ENCODE measurements at places on chromosomes 16 and 17.

DNA sequence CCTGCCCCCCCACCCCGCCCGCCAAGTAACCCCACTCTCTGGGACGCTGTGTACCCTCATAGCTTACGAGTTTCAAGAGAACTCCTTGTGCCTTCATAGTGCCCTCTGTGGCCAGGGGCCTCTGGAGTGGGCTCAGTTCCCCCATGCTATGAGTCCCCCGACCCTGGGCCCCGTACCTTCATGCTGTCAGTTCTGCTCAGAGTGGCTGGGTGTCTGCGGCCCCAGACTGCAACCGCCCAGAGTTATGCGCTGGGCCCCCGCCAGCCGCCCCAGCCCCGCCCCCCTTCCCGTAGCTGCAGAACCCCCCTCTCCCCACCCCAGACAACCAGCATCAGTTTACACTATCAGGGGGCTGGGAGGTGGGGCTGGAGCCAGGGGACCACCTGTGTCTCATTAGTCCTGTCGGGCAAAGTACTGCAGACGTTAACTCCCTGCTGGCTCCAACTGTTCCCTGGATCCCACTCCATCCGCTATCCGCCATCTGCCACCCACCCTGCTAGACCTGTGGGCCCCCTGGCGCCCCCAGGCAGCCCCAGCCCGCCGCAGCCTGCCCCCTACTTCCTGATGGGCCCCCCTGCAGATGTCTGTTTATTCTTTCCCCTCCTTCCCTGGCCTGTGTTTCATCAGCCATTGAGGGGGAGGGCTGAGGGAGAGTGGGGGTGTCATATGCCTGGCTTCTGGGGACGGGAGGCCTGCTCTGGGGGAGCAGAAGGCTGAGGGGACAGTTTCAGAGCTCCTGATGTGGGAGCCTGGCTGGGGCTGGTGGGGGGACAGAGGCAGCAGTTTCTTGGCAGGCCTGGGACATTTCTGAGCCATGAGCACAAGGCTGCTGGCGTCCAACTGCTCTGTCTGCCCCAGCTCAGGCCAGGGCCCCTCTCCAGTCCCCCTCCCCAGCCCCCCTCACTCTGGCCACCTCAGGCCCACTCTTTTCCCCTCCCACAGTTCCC lies at the start of gene MFAP4:
Gene MFAP4 (minus strand): TSS at position 217 of the 947 bp plus-strand sequence. CDS start 35 bp downstream, at position 182.
- DNase-seq, result no peak

DNA sequence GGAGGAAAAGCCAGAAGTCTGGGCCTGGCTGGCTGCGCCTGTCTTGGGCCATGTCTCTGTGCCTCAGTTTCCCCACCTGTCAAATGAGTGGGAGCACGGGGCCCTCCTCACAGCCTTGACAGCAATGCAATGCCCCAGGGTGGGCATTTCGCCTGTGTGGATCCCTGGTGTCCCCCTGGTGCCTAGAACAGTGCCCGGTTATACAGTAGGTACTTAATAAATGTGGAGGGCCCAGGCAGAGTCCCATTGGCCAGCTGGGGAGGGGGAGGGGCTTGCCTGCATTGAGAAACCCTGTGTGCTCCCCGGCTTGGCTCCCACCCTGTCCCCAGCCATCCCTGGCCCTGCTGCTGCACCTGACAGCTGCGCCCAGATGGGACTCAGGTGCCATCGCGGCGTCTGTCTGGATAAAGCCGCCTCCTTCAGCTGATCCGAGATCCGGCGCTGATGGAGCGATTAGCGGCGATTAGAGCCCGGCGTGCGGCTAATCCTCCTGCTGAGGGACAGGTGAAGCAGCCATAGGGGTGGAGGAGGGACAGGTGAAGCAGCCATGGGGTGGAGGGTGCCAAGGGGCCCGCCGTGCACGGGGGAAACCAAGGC lies 12.4 kb downstream of the ZFPM1 start:
- no peak for DNase-seq

- no peak for DNase-seq
These were observed 3.6 kb upstream of the UBE2I start for GRCh38 chr16:1305823-1306222.

GRCh38 chr17:50039058-50039457 lies 16.9 kb upstream of the ITGA3 start:
- DNase-seq, result no peak

DNA sequence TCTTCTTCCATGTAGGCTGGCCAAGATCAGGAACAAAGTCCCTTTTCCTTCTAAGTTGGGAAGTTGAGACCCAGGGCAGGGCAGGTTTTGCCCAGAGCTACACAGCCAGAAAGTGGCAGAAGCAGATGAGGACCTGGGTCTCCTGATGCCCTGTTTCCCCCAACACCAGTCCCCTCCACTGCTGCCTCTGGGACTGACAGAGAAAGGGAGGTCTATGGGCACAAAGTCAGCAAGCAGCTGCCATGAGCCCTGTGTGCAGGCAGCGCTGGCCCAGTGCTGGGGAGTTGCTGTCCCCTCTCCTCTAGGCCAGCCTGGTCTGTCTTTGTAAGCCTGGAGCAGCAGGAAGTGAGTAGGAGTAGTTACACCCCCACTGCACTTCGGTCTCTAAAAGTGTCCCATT lies 46.9 kb upstream of the NKD1 start:
- DNase-seq, result no peak

DNA sequence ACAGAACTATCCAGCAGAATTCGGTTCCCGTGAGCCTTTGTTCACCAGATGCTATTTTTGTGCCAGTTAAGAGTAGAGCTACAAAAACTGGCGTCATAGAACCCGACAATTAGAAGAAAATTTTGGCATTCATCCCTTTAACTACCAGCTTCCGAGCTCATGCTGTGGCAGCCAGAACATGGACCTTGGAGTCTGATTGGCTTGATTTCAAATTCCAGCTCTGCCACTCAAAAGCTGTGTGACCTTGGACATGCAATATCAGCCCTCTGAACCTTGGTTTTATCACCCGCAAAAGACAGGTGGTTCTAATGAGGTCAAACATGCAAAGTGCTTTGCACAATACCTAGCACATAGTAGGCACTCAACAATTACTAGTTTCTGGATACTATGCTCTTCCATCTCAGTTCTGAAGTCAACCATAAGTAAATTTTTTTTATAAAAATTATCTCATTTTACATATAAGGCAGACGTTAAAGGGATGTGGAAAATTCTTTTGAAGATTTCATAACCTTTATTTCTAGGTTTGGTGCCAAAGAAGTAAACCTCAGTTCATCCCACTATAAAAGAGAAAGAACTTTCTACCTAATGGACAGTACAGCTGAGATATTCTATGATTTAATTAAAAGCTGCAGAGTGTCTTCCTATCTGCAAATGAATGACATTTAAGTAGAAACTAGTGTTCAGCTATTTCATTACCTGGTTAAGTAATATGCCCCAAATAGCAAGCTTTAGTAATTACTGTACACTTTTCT lies 331.5 kb downstream of the HAPSTR1 start:
- DNase-seq, result no peak

GRCh38 chr17:74020522-74020921 lies 183.0 kb upstream of the RPL38 start:
- DNase-seq, result no peak

DNA sequence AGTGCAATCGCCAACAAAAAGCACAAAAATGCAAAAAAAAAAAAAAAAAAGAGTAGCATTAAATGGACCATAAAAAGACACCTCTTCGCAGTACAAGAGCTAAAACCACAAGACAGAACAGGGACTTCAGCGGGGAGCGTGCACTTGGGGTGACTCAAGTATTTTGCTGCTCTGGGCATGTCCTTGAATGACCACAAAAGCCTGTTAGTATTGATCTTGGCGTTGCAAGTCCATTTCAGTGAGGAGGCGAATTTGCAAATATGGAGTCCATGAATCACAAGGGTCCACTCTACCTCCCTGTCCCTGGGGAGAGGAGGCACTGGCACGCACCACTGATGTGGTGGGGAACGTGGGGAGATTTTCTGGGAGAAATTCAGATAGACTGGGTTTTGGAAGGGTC lies 78.9 kb downstream of the CNGB1 start:
- DNase-seq, result no peak

DNA sequence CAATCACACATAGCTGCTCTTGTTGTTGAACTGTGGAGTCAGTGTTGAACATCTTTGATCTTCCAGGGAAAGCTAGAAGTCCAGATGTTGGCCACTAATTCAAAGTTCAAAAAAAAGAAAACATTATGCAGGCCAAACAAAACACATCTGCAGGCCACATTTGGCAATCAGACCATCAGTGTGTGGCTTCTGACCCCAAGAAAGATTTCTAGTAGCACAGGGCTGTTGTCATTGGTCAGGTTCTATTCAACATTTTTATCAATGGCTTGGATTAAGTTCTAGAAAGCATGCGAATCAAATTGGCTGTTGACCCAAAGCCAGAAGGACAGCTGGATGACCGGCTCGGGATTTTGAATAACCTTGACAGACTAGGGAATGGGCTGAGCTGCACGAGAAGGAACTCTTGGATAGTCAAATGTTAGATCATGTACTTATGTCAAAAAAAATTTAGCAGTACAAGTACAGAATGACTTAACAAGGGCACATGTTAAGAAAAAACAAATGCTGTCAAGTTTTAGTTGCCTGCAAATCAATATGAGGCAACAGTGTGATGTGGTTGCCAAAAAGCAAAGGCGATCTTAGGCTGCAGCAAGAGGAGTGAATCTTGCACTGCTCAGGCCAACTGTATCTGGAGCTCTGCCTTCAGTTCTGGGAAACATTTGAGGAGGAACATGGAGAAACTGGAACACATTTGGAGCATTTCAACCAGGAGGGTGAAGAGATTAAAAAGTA lies 187.6 kb downstream of the RGS9 start:
- no peak for DNase-seq

DNA sequence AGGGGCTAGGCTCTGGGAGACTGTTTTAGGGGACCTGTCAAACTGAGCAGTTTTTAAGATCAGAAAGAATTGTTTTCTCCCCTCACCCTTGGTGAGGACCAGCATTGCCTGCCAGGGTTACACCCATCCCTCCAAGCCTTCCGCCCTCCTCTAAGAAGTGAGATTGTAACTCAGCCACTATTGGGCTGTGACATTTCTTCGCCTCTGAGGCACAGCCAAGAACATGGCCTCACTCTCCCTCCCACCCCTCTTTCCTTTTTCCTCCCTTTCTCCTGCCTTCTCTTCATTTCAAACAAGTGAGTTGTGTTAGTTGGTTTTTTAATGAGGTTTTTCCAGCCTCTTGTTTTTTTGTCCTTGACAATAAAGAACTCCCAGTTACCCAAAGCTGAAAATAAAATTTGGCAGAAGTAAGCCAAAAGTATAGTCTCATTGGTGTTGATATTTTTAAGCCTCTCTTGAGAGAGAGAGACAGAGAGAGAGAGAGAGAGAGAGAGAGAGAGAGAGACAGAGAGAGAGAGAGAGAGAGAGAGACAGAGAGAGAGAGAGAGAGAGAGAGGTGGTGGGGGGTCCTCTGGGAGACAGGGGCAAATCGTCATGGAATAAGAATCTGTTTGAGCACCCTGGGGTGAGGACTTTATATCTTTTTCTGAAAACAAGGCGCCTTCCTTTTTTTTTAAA lies 77.2 kb upstream of the TBX2 start:
- no peak for DNase-seq

DNA sequence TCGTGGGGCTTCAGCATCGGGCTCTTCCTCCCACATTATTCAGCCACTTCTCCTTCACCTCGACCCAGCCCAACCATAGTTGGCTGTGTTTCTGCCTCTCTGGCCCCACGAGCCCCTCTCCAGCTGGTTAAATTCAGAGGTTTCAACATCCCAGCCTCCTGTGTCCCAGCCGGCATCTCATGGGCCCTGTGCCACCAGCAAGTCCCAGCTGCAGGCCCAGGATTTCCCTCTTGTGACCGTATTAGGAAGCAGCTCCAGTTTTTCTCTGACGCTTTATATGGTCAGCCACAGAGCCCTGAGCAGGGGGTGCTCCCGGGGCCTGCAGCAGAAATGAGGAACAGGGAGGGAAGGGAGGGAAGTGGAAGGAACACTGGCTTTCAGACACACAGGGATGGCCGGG lies 27.4 kb downstream of the MYH11 start:
- no peak for DNase-seq

DNA sequence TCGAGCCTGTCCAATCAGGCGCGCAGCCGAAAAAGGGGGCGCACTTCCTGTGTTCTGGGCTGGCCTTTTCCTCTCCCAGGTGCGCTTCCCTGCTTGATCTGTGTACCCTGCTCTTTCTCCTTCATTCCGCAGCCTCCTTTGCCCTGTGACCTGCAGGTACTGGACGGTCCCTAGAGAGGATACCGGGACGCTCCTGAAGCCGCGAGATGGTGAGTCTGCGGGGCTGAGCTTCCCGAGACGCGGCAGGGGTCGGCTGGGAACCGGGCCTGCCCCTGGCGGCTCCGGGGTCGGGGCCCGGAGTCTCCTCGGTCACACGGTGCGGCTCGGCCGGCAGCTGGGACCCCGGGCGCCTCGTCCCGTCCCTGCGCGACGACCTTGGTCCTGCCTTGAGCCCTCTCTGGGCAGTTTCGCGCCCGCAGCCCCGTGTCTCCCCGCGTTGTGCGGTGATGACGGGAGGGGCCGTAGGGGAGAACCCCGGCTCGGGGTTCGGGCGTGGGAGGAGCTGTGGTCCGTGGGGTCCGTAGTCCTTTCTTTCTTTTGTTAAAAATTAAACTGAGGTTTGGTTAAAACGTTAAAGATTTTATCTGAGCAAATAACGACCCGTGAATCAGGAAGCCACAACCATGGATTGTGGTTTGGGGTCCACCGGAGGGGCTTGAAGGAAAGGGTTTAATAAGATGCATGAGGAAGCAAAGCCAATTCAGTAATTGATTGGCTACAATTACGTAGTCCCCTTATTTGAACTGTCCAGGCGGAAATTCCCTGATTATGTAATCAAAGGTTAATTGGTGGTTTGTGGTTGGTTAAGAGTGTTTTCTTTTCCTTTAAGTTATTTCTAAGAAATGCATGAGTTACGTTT lies 172.8 kb upstream of the ZNF267 start:
- DNase-seq, result peak; percentile 34

- no peak for DNase-seq
These were observed 17.1 kb downstream of the MYLK3 start for GRCh38 chr16:46730801-46731690.

- no peak for DNase-seq
These were observed 15.9 kb downstream of the POLR3K start for GRCh38 chr16:37511-37910.

DNA sequence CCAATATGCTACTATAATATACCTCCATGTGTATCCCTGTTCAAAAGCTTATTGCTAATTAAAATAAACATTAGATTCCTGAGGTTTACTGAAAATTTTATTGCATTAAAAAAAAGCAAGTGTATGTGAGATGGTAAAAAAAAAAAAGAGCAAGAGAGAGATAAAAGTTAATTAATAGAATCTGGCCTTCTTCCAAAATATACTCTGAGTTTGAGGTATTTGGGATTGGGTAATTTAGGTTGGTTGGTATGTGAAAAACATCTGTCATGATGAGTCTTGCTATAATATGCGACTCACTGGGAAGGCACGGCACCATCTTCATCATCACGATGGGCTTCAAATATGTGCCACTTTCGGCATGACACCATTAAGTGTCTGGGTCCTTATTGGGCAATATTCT lies 711.1 kb upstream of the SOX9 start:
- no peak for DNase-seq

All from NCI-H1417 treated with DMSO at 0.1 percent for 48 hours (cell line).